Stimulated activated CD8-positive, alpha-beta memory T cell treated with anti-CD3 and anti-CD28 coated beads, Interleukin-4, amount 100 ng/mL, for 4 hours (primary cell): ENCODE measurements at places on chromosomes 6 and 20.

GRCh38 chr6:49202924-49203536, 260.0 kb downstream of the MMUT start:
- no peak for DNase-seq

DNA sequence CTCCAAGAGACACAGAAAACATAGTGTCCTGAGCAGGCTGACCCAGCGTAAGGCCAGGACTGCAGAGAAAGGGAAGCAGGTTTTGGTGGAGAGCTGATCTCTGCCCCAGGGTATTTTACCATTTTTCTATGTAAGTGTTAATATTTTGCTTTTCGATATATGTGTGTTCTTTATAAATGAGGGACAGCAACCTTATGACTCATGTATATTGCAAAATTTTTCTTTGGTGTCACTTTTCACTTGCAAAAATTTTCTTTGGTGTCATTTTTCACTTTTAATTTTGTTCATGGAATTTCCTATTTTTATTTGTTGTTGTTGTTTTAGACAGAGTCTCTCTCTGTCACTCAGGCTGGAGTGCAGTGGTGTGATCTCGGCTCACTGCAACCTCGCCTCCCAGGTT, 34.6 kb upstream of the PXDC1 start:
- DNase-seq: no peak

- no peak for DNase-seq
Observed at GRCh38 chr6:160519603-160520042, 144.5 kb downstream of the LPA start.

DNA sequence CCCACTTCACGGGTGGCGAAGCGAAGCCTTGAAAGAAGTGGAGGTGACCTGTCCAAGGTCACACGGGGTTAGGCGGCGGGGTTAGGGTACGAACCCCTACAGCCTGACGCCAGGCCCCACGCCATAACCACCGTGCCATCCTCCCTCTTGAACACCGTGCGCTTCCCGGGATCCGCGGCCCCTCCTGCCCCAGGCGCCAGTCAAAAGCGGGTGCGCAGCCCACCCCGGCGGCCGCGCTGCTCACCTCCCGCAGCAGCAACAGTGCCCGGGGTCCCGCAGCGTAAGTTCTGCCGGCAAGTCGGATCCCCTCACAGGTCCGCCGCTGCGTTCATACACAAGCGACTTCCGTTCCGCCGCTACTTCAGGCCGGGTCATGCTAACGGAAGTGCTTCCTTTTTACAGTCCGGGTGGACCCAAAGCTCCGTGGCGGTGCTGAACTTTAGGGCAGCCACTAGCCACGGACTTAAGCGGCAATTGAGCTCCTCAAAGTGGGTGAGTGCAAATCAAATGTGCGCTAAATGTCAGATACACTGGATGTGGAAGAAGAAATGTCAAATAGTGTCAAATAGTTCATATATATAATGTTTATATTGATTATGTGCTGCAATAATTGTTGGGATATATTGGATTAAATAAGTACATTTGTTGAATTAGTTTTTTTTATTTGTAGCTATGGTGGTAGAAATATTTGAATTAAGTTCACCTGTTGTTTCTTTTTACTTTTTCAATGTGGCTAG, at the start of gene CDK5RAP1:
Gene CDK5RAP1, minus strand, starts transcription at position 336 of the 737 bp plus-strand sequence. CDS start 4,455 bp downstream, outside the sequence.
- peak; percentile 64 for DNase-seq

- DNase-seq: no peak
Observed at GRCh38 chr6:128114164-128114563, 213.3 kb upstream of the THEMIS start.

- DNase-seq: no peak
Observed at GRCh38 chr20:49028684-49029083, 17.4 kb upstream of the CSE1L start.

DNA sequence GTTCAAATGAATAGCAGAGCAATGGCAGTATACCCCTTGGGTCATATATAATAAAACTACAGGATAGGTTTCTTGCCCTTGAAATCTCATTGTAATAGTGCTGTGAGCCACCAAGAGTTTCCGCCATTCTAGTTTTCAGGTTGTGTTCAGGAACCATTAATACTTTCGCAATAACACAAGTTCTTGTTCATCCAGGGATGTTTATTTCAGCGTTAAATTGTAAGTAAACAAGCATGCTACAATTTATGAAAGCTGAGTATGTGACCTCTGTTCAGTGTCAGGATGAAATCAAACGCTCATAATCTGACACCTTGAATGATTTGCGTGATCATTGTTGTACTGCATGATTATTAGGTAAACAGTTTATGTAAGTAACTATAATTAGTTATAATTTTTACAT, 22.8 kb downstream of the ANKS1A start:
- DNase-seq: no peak

DNA sequence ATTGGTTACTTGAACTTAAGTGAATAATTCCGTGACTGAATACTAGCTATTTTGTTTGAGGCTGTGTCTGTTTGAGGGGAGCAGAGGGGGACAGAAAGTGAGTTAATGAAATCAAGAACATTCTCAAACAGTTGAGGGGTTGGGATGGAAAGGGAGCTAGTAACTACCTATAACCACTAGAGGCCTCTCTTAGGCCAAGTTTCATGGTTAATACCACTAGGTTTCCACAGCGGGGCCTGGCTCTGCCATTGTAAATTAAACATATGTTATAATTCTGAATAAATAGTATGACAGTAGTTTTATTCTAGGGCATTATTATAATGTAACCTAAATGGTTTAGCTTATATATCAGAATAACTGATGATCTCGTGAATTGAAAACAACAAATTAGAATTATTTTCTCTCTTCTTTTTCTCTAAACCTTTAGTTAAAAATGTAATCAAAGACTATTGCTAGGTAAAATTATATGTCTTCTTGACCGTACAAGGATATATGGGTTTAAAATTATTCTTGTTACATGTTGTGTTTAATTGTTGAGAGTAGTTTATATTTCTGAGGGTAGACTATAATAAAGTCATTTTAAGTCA, 108.1 kb downstream of the BCKDHB start:
- no peak for DNase-seq

DNA sequence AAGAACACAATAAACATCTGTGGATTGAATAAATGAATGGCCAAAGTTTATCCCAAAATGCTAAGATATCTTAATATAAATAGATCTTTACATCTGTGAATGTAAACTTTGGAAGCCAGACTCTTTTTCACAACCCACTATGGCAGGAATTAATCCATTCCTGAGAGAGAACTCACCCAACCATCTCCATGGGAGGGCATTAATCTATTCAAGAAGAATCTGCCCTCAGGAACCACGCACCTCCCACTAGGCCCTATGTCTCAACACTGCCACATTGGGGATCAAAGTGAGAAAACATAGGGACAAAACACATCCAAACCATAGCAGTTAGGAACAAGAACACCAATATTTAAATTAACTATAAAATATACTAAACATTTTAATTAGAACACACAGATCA, 3.4 kb downstream of the UBE3D start:
- DNase-seq: no peak

DNA sequence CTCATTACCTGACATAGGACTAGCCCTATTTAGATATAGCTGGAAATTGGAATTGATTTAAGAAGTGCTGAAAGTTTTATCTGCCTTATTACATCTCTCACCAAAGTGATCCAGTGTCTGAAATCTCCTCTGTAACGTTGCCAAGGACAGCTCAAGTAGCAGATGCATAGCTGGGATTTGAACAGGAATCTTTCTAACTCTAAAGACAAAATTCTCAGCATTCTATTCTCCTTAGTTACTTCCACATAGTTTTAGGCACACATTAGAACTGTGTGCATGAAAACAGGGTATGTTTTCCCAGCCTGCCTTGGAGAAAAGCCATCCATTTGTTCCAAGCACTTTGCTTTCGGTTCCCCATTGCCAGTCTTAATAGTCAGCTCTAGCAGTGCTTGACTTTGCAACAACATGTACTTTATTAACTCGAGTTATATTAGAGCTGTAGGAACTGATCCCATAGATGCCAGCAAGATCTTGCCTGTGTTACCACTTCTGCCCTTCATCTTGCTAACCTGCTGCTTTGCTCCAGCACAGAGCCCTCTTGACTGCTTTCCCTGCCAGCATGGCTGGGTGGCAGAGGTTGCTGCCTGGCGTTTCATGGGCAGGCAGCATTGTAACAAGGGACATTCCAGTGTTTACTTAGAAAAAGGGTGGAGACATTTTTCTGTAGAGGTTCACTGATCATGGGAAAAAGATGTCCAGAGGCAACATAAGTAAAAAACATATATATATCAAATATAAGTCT, 56.1 kb upstream of the STMND1 start:
- no peak for DNase-seq

DNA sequence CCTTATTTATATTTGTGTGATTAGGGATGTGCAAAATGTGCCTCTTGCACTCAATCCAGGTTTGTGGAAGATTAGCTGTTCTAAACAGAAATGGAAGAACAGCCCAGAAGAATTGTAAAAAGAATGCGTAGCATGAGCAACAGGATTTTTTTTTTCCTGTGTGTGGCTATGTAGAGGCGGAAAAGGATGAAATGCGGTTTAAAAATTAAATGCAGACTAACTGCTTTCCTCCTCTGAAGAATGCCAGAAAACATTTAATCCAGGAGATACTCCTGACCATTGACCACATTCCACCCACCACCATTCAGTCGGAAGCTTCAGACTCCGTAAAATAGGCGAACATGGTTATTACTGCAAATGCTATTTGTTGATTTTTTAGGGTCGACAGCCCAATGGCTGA, 83.4 kb downstream of the BMP6 start:
- DNase-seq: no peak

GRCh38 chr20:61599061-61599531, 347.0 kb downstream of the CDH4 start:
- no peak for DNase-seq
